ENCODE measurements at places on chromosomes 4 and X.
A peak's percentile ranks its signal among the peaks of the same experiment; 100 is the strongest.

GRCh38 chr4:175971388-175972179 lies 94.1 kb upstream of the WDR17 start:
- DNase-seq, result no peak

DNA sequence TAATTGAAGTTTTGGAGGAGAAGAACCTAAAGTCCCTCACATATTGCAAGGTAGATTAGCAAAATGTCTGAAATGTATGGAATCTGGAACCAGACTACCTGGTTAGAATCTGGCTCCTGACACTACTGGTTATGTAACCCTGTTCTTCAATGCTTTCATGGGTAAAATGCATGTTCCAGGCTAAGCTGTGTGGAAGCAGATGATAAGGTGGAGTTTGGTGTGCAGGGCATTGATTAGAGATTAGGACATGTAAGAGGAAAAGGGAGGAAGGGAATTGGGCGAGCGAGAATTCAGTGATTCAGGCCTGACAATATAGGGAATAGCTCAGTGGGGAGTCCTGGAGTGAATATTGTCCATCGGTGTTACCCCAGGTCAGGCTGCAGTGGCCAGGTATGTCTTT lies 165.8 kb upstream of the SFRP2 start:
- no peak for DNase-seq

DNA sequence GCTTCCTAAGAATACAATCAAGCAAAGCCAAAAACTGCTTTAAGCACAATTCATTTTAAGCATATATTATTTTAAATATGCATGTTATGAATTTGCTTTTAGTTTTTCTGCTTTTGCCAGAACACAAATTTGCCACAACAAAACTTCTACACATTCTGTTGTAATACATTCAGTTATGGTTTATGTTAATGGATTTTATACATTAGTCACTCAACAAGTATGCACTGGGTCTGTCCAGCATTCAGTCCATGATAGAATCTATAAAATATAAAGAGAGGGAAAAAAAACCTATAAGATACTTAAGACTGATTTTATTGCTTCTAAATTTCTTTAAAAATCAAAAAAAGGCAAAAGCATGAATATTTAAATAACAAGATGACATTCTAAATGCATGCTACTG lies 22.2 kb downstream of the IQCM start:
- DNase-seq, result no peak

GRCh38 chrX:63917296-63917695 lies 132.3 kb upstream of the ARHGEF9 start:
- no peak for DNase-seq

DNA sequence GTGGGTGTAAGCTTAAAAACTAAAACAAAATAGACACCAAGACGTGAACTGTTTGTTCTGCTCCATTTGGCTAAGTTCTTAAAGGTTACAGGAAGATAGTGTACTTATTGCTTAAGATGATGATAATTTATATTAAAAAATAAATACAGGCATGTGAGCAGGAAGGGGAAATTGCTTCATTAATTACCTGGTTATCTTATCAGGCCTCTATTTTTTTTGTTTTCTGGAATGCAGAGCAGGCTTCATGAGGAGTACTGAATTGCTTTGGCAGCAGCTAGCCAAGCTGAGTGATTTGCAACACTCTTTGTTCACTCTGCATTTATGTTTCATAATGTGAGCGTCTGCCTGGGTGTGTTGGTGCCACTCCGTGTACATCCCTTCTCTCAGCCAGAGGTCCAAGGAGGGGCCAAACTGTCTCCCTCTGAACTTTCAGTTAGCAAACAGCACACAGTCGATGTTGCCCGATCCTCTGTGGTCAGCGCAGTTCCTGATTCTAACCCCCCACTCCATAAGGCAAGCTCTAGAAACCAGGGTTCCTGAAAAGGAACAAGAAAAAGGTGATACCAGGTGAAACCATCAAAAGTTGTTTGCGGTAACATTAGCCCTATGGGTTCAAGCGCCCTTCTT lies 348.2 kb downstream of the SPRY1 start:
- no peak for DNase-seq

GRCh38 chr4:35939751-35940150 lies 304.6 kb downstream of the ARAP2 start:
- DNase-seq, result no peak

- DNase-seq, result no peak
Measured at GRCh38 chr4:181966104-181966551, 277.1 kb upstream of the TENM3 start.

- no peak for DNase-seq
Measured at GRCh38 chrX:141469469-141469868, 115.1 kb downstream of the SPANXA1 start.

- peak; percentile 45 for DNase-seq
Measured at GRCh38 chr4:163701916-163702315, 207.4 kb downstream of the TMA16 start.

All from SHP77 (cell line).